ENCODE measurements at places on chromosomes 2 and 18.

DNA sequence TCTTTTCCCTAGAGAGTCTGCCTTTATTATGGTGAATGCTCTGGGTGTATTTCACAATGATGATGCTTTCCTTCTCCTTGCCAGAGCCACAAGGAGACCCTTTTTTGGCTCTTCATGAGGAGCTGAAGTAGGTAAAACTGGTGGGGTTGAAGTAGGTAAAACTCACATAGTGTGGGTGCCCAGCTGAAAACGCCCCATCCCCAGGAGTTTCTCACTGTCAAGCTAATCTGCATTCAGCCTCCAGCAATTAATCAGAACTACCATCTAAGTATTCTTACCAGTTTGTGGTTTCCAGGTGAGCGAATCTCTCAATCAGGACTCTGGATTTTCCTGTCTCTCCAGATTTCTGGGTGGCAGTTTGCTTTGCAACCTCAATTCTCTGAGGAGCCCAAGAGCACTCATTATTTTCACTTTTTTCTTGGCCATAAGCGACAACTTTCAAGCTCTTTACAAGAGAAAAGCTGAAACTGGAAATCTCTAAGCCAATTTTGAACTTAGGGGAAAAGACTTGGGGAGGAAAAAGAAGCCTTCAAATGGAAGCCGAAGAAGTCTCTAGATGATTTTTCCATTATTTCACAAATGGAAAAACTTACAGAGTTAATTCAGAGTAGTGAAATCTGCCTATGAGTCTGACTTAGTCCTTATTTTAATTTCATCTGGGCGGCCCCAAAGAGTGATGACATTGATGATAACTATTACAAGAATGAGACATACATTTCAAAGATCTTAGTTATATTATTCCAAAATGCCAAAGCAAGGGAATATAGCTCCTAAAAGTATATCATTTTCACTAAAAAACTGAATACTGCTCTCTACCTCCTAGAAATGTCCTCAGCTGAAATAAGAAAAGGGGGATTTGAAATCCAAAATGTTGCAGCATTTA lies 121.4 kb upstream of the MAP3K20 start:
- DNase-seq, result no peak

DNA sequence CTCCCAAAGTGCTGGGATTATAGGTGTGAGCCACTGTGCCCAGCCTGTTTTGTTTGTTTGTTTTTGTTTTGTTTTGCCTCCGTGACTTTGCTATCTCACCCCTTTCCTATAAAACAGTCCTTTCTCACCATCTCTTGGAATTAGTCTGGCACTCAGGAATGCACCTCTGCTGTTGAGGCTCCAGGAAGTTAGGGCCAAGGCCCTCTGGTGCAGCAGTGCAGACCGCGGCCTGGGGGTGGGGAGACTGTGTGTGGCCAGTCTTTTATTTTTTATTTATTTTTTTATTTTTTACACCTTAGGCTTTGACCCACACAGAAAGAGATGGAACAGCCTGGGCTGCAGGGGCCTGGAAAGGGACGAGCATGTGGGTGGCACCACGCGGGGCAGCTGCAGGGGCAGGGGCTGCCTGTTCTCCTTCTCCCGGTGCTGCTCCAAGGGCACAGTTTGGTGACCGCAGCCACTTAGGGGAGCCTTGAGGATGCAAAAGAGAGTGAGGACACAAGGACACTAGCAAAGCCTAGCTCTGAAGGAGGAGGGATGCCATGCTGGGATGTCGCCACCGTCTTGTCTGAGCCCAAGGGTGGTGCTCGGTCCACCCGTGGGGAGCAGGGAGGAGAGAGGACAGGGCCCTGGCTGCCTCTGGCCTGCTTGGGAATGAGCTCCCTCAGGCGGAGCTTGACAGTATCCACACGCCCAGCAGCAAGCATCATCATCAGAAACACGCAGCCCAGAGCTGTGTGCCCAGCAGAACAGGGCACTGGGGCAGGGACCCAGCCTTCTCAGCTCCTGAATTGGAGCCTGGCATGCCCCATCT lies 19.4 kb upstream of the ALPI start:
- no peak for DNase-seq

DNA sequence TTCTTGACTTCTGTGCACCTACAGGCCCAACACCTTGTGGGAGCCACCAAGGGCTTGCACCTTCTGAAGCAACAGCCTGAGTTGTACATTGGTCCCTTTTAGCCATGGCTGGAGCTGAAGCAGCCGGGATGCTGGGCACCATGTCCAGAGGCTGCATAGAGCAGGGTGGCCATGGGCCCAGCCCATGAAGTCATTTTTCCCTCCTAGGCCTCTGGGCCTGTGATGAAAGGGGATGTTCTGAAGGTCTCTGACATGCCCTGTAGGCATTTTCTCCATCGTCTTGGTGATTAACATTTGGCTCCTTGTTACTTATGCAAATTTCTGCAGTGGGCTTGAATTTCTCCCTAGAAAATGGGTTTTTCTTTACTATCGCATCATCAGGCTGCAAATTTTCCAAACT lies 83.1 kb upstream of the ACVR1 start:
- DNase-seq, result no peak

DNA sequence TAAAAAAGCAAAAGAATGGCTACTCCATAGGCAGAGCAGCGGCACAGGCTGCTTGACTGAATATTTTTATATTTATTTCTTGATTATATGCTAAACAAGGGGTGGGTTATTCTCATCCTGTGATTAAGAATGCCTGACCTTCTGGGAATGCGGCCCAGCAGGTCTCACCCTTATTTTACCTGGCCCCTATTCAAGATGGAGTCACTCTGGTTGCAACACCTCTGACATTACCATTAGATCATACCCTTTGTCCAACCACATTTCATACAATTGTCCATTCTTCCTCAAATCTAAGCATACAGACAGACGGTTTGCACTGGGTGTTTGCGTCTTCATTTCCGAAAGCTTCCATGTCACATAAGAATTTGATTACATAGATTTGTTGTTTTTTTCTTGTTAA lies 168.2 kb downstream of the GALNT1 start:
- DNase-seq, result no peak

- DNase-seq, result no peak
Observed at GRCh38 chr2:219486380-219486959, 12.2 kb upstream of the GMPPA start.

- DNase-seq, result no peak
Observed at GRCh38 chr18:34467058-34467457, 242.3 kb upstream of the NOL4 start.

GRCh38 chr2:85765081-85765731 lies 11.4 kb downstream of the ATOH8 start:
- no peak for DNase-seq

DNA sequence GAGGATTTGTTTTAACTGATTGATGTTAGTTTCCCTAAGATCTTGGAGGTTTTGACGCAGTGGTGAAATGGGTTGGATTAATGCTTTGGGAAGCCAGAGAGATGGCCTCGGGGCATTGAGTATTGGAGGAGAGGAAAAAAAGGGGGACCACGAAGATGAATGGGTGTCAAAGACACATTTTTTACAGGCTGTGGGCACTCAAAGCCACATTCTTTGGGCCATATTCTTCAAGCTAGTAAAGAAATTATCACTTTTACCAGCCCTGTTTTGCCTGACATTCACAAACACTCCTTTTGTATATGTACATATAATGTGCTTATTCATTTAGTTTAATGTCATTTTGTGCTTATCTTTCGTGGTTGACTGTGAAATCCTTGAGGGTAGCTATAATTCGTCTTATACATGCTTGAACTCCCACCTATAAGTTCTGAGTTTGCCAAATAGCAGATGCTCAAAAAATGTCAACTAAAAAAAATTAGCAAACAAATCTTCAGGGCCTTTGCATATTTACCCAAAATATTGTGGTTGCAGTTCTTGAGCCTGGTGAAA lies 146.3 kb downstream of the ARL6IP6 start:
- DNase-seq, result no peak

- DNase-seq, result peak; percentile 42
Observed at GRCh38 chr2:171712051-171712450, 24.8 kb downstream of the DYNC1I2 start.

DNA sequence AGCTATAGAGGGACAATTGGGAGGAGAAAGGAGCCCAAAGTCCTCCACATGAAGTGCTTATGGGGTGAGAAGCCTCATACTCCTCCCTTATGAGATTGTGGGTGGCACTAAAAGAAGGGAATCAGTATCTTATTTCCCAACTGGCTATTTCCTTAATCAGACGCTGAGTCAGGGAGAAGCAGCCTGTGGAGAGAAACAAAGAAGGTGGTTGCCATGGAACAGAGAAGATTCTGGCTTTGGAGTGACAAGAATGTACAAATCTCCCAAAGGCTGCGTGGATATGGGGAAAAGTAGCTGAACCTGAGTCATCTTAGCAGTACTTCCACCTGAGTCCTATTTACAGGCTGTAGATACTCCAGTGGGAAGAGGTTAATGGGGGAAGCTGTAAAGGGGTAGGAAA lies 115.8 kb upstream of the CWC22 start:
- no peak for DNase-seq

GRCh38 chr2:43070676-43071502 lies 155.5 kb downstream of the ZFP36L2 start:
- DNase-seq, result no peak

- no peak for DNase-seq
Observed at GRCh38 chr2:231168460-231169139, 29.8 kb upstream of the ARMC9 start.

- no peak for DNase-seq
Observed at GRCh38 chr2:55952415-55952814, 28.8 kb upstream of the EFEMP1 start.

GRCh38 chr2:38037757-38038621 lies 38.0 kb downstream of the CYP1B1 start:
- peak; percentile 76 for DNase-seq

- no peak for DNase-seq
Observed at GRCh38 chr2:231456295-231457004, 7.8 kb downstream of the NCL start.

GRCh38 chr2:62884514-62884913 lies 166.1 kb upstream of the OTX1 start:
- DNase-seq, result no peak

- no peak for DNase-seq
Observed at GRCh38 chr2:135703300-135703699, 38.4 kb upstream of the UBXN4 start.

- no peak for DNase-seq
Observed at GRCh38 chr2:160652236-160652635, 158.6 kb upstream of the RBMS1 start.

DNA sequence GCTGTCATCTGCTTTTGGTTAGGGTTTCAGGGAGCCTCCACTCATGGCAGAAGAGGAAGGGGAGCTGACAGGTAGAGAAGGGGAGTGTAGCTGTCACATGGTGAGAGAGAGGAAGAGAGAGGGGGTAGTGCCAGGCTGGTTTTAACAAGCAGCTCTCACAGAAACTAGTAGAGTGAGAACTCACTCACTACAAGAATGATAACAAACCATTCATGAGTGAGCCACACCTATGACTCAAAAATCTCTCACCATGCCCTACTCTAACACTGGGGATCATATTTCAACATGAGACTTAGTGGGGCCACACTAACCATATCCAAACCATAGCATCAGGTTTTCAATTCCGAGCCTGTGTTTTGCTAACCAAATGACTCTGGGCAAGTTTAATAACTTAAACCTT lies 274.9 kb upstream of the VWC2L start:
- no peak for DNase-seq

GRCh38 chr2:144322379-144322778 lies 197.5 kb downstream of the ZEB2 start:
- DNase-seq, result no peak

DNA sequence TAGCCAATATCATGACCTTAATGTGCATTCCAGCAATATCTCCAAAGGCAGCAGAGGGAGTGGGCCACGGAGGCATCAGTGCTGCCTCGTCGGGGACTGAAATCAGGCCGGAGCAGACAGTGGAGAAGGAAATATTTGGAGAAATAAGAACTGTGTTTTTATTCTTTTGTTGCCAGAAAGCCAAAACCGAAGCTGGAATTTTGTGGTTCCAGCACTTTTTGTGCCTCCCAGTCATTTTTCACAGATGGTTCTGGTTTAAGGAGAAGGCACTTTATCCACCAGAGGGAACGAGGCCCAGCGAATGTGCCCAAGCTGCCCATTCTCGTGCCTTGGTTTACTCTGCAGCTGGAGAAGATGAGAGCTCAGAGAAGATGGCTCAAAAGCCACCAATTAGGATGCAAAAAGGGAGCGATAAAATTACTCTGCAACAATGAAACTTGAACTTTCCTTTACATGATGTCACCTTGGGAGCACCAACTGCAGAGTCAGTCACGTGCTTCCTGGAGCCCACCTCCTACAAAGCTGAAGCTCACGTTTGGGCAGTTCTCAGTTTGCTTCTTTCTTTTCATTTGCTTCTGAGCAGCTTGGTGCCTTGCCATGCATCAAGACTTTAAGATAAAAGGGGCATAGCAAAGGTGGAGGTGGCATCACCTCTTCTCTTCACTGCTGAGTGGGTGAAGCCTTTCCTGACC lies 288.7 kb downstream of the LPIN1 start:
- no peak for DNase-seq

DNA sequence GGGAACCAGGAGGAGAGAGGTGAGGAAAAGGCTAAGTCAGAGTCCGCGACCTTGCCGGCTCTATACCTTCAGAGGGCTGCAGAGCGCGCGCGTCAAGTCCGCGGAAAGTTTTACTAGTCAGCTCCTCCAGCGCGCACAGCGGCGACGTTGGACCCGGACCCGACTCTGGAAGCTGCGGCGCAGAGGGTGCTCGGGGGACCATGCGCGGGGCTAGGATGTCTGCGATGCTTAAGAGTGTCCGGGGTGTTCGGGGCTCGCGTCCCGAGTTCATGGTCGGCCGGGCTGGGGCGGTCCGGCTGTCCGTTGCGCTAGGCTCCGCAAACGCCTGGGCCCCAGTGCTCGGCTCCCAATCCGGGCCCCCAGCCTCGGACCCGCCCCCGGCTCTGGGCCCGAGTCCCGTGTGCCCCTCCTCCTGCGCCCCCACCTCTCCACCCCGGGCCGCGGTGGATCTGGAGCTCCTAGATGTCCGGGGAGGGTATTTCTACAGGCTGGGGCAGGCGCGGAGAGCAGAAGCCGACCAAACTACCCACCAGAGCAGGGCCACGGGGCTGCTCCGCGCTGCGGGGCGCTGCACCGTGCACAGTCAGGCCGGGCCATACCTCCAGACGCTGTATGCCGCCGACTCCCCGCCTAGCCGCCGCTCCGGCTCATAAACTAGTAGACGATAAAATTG lies at the start of gene LBX2:
Gene LBX2 (minus strand): TSS at position 337 of the 673 bp plus-strand sequence. CDS start 66 bp downstream, at position 271.
- DNase-seq, result no peak

Data from ACHN (cell line).